ENCODE measurements at places on chromosomes 7 and 10.

- DNase-seq: peak; percentile 74
- H3K4me3 ChIP-seq: no peak overlapping the region
- H3K27me3 ChIP-seq: no peaks in the 10 kb centered on the region
- H3K36me3 ChIP-seq: no peaks in the 10 kb centered on the region
Measured at GRCh38 chr7:151694828-151695580, 175.3 kb upstream of the RHEB start.

DNA sequence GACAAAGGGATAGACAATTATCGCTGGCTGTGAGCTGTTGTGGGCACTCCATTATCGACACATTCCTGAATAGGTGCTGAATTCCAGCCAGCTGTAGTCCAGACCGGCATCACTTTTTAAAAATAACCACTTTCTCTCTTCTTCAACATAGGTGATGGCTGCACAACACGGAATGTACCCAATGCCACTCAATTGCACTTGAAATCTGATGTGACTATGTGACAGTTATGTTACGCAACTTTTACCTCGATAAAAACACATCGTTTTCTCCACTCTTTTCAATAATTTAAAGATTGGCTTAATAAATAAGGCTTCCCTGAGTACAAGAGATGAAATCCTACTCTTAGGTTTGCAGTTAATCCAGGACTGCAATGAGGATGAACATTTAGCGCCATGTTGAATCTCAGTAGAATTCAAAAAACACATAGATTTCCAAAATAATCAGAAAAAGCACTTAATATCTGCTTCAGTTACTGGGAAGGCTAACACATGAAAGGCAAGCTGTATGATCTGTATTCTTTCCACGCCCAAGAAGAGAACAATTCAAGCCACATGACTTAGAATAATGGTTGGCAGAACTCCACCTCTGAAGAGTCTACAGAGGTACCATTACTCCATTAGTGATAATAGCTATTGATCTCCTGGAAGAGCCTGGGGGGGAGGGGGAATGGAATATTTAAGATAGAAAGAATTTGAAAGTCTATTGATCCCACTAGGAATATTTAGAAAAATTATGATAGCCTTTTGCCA is 3.6 kb downstream of the YWHAG start:
- H3K4me1 ChIP-seq: peaks cover 23% of the 10 kb centered on the region
- no peaks in the 10 kb centered on the region for H3K27me3 ChIP-seq
- DNase-seq: no peak
- H3K27ac ChIP-seq: no peak overlapping the region

GRCh38 chr10:132878091-132878729 is 64.2 kb downstream of the CFAP46 start:
- no peak for DNase-seq
- H3K27ac ChIP-seq: no peak overlapping the region
- H3K4me3 ChIP-seq: no peak overlapping the region
- no peaks in the 10 kb centered on the region for H3K36me3 ChIP-seq
- no peaks in the 10 kb centered on the region for H3K4me1 ChIP-seq
- H3K27me3 ChIP-seq: peaks cover 62% of the 10 kb centered on the region

- no peaks in the 10 kb centered on the region for H3K4me1 ChIP-seq
- no peaks in the 10 kb centered on the region for H3K36me3 ChIP-seq
- no peak overlapping the region for H3K4me3 ChIP-seq
- no peak for DNase-seq
- no peak overlapping the region for H3K27ac ChIP-seq
- no peaks in the 10 kb centered on the region for H3K27me3 ChIP-seq
Measured at GRCh38 chr10:68562661-68563570, 2.8 kb downstream of the TET1 start.

DNA sequence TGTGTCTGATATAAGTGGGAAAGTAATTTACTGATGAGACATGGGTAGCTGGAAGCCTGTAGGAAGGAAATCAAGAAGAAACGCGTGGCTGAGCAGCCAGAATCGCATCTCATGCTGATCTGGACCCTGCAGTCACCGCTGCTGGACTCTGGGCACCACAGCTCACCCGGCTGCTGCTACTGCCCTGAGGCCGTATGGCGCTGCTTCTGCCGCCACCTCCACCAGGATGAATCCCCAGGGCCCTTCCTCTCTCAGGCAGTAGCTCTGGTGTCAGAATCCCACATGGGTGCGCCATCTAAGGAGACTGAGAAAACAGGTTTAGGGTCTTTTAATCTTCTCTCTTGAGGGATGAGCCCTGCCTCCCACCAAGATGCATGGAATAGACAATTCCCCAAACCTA is 70.3 kb upstream of the AGK start:
- no peak overlapping the region for H3K4me3 ChIP-seq
- H3K4me1 ChIP-seq: no peaks in the 10 kb centered on the region
- no peaks in the 10 kb centered on the region for H3K36me3 ChIP-seq
- no peak for DNase-seq

- no peak for DNase-seq
- no peak overlapping the region for H3K27ac ChIP-seq
- H3K4me3 ChIP-seq: no peak overlapping the region
- no peaks in the 10 kb centered on the region for H3K27me3 ChIP-seq
- H3K4me1 ChIP-seq: peaks cover 10% of the 10 kb centered on the region
Measured at GRCh38 chr7:42978496-42978895, 46.3 kb downstream of the MRPL32 start.

- H3K27ac ChIP-seq: peak overlapping the region; percentile 52
- peaks cover 19% of the 10 kb centered on the region for H3K4me1 ChIP-seq
- no peaks in the 10 kb centered on the region for H3K36me3 ChIP-seq
- peak; percentile 67 for DNase-seq
Measured at GRCh38 chr7:45446195-45446944, 127.8 kb upstream of the ADCY1 start.

DNA sequence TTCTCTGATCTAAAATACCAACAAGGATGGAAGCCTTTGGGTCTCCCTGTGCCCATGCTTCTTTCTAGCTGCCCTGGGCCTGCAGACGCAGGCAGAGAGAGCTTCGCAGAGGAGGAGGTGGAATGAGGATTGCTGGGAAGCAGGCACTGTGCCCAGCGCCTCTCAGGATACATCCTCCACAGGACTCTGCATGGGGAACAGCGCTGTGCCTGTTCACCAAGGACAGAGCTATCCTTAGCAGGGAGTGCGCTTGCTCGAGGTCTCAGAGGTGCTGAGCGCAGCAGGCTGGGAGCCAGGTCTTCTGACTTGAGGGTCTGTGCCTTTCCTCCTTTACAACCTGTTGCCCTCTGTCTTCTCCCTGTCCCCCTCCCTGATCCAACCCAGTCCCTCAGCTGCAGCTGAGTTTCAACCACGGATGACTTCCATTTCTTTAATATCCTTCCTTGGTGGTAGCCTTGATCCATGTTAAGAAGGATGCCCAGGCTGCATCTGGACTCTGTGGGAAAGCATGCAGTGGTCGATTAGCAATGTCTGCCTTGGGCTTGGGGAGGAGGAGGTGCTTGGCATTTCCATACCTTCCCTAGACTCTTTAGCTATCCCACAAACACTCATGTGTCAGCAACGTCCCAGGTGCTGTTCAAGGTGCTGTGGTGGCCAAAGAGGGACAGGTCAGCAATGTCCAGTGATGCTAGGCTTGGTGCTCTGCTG is 219.6 kb upstream of the GPR26 start:
- DNase-seq: no peak
- H3K36me3 ChIP-seq: no peaks in the 10 kb centered on the region
- H3K27me3 ChIP-seq: peaks cover 26% of the 10 kb centered on the region
- H3K27ac ChIP-seq: no peak overlapping the region
- no peaks in the 10 kb centered on the region for H3K4me1 ChIP-seq

DNA sequence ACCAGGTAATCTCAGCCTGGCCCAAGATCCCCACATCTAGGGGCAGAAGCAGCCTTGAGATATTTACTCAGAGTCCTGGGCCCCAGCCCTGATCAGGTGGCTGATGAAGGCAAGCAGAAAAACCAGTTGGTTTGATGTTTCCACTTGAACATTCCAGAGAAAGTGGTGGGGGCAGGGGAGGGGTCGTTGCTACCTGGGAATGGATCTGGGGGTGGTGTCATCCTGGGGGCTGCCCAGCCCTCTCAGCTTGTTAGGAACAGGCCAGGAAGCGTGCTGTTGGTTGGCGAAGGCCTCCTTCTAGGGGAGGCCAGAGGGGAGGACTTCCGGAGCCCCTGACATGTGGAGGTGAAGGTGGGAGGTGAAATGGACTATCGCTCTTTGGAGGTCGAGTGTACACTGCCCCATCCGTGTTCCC is 3.7 kb upstream of the ABHD11 start:
- peaks cover 28% of the 10 kb centered on the region for H3K4me1 ChIP-seq
- peak overlapping the region; percentile 45 for H3K27ac ChIP-seq
- no peak overlapping the region for H3K4me3 ChIP-seq

DNA sequence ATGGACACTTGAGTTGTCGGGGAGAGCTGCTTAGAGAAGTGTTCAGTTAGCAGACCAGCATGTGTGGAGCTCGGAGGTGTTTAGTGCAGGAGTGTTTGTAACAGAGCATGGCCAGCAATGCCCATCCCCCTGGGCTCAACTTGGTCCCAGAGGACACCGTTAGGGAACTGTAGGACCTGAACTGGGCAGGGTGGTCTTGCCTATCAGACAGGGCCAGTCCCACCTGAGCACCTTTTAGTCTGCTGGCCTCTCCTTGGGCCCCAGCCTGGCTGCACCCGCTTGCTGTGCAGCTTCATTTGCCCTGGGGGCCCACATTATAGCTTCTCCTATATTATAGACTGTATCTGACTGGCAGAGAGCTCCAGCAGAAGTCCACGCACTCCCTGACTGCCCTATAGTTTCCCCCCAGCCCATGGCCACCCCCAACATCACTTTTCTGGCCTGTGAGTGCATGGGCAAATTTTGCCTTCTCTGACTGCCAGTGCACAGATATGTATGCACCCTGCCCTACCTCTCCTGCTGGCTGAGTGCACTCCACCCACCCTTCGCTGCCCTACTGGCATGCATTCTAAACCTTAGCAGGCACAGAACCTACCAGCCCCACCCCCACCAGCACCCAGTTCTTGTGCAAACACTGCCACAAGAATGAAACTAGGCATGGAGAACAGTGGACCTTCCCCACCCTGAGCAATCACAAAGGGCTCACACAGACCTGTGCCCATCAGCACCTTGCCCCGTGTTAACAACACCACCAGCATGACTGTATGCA is 1030.6 kb upstream of the GHITM start:
- no peak overlapping the region for H3K4me3 ChIP-seq
- H3K27me3 ChIP-seq: no peaks in the 10 kb centered on the region
- no peak overlapping the region for H3K27ac ChIP-seq
- no peaks in the 10 kb centered on the region for H3K4me1 ChIP-seq
- no peak for DNase-seq

DNA sequence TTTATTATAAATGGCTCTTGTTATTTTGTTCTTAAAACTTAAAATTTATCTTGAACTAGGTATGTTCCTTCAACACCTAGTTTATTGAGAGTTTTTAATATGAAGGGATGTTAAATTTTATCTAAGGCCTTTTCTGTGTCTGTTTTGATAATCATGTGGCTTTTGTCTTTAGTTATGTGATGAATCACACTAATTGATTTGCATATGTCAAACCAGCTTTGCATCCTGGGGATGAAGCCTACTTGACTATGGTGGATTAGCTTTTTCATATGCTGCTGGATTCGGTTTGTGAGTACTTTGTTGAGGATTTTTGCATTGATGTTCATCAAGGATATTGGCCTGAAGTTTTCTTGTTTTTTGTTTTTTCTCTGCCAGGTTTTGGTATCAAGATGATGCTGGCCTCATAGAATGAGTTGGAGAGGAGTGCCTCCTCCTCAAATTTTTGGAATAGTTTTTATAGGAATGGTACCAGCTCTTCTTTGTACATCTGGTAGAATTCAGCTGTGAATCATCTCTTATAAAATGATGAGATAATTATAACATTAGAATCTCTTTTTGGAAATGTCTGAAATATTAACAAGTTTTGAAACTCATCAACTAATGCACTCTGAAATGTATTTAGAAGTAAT is 78.7 kb upstream of the AGR3 start:
- H3K4me1 ChIP-seq: no peaks in the 10 kb centered on the region
- H3K36me3 ChIP-seq: no peaks in the 10 kb centered on the region
- no peak for DNase-seq
- no peaks in the 10 kb centered on the region for H3K27me3 ChIP-seq
- no peak overlapping the region for H3K4me3 ChIP-seq

- H3K4me1 ChIP-seq: no peaks in the 10 kb centered on the region
- DNase-seq: peak; percentile 73
- no peak overlapping the region for H3K27ac ChIP-seq
- no peaks in the 10 kb centered on the region for H3K36me3 ChIP-seq
Measured at GRCh38 chr7:130063036-130063435, 7.3 kb upstream of the KLHDC10 start.

DNA sequence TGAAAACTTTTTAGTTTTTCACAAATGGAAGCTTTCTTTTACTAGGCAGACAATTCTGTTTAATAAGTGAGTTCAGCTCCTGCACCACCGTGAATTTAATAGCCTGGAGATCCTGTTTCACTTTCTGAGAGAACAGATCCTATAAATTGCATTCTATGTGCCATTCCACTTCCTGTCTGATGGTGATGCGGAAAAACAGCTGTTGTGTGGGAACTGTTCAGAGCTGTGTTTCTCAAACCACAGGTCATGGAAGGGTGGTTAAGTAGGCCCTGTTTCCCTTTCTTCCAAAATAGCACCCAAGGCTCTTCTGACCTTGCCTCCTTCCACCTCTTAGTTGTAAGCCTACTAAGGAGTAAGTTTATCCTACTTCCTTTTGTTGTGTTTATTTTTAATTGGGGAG is 97.2 kb upstream of the DKK1 start:
- peak; percentile 92 for DNase-seq
- H3K4me1 ChIP-seq: peaks cover 24% of the 10 kb centered on the region
